ENCODE measurements at places on chromosomes 1 and 21. TPM values are rescaled to one million over a fixed set of nuclear protein-coding genes. Genes with fewer than 3 reads are reported as not detected.
A peak's percentile ranks its signal among the peaks of the same experiment; 100 is the strongest.

- H3K27me3 ChIP-seq: no peaks in the 10 kb centered on the region
- H3K4me1 ChIP-seq: peaks cover 5% of the 10 kb centered on the region
- no peak overlapping the region for H3K4me3 ChIP-seq
- H3K27ac ChIP-seq: no peak overlapping the region
These were observed 20.6 kb upstream of the PTTG1IP start for GRCh38 chr21:44893948-44894656.

- no peak for DNase-seq
- H3K4me1 ChIP-seq: no peaks in the 10 kb centered on the region
- H3K36me3 ChIP-seq: no peaks in the 10 kb centered on the region
- no peak overlapping the region for H3K27ac ChIP-seq
- no peaks in the 10 kb centered on the region for H3K27me3 ChIP-seq
These were observed 35.6 kb downstream of the STUM start for GRCh38 chr1:226584164-226584563.

- no peak overlapping the region for H3K27ac ChIP-seq
- H3K4me3 ChIP-seq: no peak overlapping the region
- no peak for DNase-seq
- no peaks in the 10 kb centered on the region for H3K27me3 ChIP-seq
- no peaks in the 10 kb centered on the region for H3K36me3 ChIP-seq
These were observed 83.0 kb downstream of the RYR2 start for GRCh38 chr1:237124856-237125462.

GRCh38 chr1:207024202-207025145 is 8.1 kb downstream of the C1orf116 start:
- H3K36me3 ChIP-seq: no peaks in the 10 kb centered on the region
- H3K27ac ChIP-seq: peak overlapping the region; percentile 40
- no peak for DNase-seq
- peaks cover 10% of the 10 kb centered on the region for H3K27me3 ChIP-seq
- no peak overlapping the region for H3K4me3 ChIP-seq

ATP1A4 gene
- total RNA-seq: 0.55 TPM

- H3K4me3 ChIP-seq: peak overlapping the region; percentile 81
- peaks cover 86% of the 10 kb centered on the region for H3K27me3 ChIP-seq
- peaks cover 11% of the 10 kb centered on the region for H3K4me1 ChIP-seq
- no peak overlapping the region for H3K27ac ChIP-seq
These were observed 722 bp downstream of the LHX8 start for GRCh38 chr1:75134647-75135572.

DNA sequence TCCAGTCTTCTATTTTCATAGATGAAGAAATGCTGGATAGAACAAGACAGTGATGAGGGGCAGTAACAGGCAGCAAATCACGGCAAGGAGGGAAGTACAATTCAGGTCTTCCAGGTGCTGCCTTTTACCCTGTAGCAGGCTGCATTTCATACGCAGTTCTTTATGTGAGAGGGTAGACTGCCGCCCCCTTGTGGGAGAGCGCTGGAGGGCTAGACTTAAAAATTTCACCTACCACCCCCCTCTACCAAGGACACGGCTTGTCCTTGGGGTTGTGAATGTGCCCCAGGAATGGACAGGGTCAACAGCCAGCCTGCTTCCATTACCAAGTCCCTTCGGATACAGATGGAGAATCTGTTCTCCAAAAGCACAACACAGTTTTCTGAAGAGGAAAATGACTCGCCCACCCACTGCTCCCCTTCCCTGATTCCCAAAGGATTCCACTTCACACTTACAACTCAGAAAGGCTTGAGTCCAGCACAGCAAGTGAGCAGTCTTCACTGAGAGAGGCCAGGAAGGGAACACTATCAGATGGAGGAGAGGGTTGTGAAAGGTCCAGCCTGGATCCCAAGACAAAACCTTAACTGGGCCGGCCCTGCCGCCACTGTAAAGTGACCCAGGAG is 7.4 kb downstream of the WDR77 start:
- H3K27me3 ChIP-seq: no peaks in the 10 kb centered on the region
- H3K27ac ChIP-seq: no peak overlapping the region
- H3K4me1 ChIP-seq: peaks cover 26% of the 10 kb centered on the region
- no peak overlapping the region for H3K4me3 ChIP-seq
- H3K36me3 ChIP-seq: peaks cover 79% of the 10 kb centered on the region

Measured in activated T-helper 2 cell treated with anti-CD3 and anti-CD28 coated beads, Interferon-gamma antibody, Interleukin-2, Interleukin-4, amounts not matched to agents 10 μg/mL and 5 μg/mL and 100 μg/mL, durations not matched to agents 14 hours and 24 hours and 36 hours (primary cell).